AG10803 (cell line): ENCODE measurements at places on chromosomes 11 and 22.

DNA sequence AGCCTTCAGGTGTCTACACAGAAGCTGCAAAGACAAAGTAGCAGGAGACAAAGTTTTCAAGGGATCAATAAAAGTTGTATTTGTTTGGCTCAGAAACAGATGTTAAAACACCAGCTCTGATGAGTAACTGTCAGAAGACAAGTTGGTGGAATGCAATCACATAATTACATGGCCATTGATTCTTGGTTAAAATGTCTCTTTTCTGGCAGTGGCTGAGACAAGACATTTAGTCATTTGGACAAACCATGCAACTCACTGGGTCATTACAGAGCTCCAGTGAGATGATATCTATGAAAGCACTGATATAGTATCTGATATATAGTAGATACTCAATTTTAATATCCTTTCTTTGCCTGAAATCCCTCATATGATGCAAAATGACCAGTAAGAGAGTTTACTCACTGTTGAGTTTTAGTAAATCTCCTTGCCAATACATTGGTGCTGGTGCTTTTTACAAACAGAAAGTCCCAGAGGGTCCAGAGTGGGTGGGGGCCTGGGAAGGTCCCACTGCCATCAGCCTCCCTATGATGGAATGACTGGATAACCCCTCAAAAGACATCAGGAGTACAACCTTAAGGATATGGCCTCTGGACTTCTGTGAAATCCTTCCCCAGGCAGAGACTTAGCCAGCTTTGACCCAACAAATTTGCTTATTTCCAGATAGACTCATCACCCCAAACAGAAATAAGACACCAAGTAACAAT, 95.0 kb downstream of the SLC1A2 start:
- no peak for DNase-seq

- no peak for DNase-seq
Measured at GRCh38 chr22:43925433-43926348, 2.1 kb downstream of the PNPLA3 start.

DNA sequence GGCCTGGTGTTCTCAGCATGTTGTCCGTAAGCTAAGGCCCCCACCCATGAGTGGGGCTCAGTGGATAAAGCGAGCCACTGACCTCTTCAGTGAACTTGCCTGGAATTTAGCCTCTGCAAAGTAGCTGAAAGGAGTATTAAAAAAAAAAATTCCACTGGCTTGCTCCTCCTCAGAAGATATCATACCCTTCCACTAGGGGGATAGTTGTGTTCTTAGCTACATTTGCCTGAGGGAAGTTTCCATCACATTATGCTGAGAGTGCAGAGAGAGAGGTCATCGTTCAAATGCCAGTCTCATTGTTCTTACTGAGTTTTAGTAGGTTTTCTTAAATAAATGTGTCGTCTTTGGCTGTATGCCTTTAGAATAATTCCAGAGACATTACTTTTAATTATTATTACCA, 879.7 kb downstream of the JRKL start:
- DNase-seq = no peak

GRCh38 chr11:34050581-34051348, 766 bp upstream of the CAPRIN1 start:
- peak; percentile 77 for DNase-seq
